ENCODE measurements at places on chromosomes 7 and 10.

- no peak for DNase-seq
Measured at GRCh38 chr7:4770886-4771285, 4.5 kb upstream of the AP5Z1 start.

GRCh38 chr7:68504716-68505115, 1093.6 kb upstream of the AUTS2 start:
- no peak for DNase-seq

- no peak for DNase-seq
Measured at GRCh38 chr10:107971973-107972372, 807.5 kb upstream of the SORCS1 start.

DNA sequence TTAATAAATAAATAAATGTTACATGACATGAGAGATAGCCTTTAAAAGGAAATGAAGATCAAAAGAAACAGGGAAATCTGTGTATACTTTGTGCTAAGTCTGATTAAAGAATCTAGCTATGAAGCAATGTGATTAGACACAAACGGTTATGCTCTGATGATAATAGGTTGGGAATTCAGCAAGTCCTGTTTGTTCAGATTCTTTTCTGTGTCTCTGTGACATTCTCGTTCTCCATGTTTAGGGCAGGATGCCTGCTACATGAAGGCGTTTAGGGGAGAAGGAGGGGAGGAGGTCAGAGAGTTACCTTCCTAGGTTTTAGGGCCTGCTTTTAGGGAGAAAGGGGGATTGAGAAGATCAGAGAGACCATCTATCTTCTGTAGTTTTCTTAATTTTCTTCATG, 555.3 kb downstream of the DNAJB9 start:
- DNase-seq: no peak

DNA sequence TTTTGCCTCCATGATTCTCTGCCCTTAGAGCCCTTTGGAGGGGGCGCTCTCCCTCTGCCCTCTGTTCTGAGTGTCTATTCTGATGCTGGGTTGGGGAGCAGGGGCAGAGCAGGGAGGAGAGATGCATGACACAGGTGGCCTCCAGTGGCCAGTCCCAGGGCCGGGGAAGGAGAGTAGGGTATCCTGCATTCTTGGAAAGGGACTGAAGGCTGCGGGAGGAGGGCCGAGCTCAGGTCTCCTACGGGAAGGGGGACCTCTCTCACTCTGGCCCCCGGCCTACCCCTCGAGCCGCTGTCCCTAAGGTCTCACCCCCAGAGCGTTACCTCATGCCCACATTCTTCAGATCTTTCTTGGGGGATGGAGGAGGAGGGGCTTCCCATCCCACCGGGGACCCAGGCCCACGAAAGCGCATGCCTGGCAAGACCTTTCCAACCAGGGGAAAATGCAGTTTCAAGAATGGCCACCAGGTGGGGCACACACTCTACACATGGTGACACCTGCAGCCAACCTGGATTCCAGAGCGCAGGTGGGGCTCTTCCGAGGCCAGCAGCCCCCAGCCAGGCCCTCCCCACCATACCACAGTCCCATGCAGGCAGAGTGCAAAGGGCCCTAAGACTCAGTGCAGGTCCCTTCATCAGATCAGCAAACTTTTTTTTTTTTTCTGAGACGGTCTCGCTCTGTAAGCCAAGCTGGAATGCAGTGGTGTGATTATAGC, 86.4 kb downstream of the MYL10 start:
- peak; percentile 53 for DNase-seq

GRCh38 chr10:71774916-71775702, 1.8 kb upstream of the VSIR start:
- no peak for DNase-seq

DNA sequence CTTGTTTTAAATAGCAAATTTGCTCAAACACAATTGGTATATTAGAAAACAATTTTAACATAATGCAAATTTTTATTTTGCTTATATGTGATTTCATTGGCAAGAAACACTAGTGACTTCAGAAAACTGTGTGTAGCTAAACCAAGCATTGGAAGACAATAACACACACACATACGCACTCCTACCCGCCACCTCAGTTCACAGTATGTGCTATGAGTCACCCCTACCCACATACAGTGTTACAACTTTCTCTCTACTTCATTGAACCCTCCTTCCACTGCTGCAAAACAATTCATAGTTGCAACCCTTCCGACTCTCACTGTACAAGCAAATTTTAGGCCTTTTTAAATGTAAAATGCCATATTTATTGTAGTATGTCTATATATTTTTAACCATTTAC, 119.9 kb upstream of the THSD7A start:
- DNase-seq: no peak

GRCh38 chr10:112653215-112653614, 206.2 kb downstream of the VTI1A start:
- DNase-seq: no peak

DNA sequence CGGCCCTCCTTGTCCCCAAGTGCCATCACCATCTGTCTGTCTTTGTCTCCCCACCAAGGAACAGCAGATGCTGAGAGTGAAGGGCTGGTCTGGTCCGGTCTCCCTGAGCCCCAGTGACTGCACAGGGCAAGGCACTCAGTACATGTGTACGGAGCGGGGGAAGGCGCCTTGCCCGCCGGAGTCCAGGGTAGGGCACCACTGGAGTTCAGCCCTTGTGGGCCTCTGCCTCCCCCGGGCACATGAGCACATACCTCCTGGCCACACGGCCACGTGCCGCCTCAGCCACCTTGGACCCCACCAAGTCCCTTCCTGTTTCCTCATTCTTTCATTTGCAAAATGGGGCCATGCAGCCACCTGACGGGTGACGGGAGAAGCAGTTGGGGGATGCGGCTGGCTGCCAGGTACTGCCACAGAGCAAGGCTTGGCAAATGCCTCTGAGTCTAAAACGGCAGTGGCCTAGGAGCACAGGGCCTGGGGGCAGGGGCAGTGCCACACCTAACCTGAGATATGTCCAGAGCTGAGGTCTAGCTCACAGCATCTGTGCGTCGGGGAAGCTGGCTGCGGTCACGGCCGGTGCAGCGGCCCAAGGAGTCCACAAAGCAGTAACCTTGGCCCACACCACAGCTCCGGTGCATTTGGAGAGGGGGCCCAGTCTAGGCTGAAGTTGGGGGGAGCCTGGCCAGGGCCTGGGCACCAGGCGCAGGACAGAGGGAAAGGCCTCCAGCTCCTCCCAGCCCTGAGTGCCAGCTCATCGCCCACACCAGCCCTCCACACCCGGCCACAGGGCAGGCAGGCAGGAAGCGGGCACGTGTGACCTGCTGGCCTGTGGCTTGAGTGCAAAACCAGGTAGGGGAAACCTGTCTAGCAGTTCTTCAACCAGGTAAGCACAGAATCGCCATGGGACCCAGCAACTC, 5.2 kb downstream of the ADAP1 start:
- DNase-seq: no peak

DNA sequence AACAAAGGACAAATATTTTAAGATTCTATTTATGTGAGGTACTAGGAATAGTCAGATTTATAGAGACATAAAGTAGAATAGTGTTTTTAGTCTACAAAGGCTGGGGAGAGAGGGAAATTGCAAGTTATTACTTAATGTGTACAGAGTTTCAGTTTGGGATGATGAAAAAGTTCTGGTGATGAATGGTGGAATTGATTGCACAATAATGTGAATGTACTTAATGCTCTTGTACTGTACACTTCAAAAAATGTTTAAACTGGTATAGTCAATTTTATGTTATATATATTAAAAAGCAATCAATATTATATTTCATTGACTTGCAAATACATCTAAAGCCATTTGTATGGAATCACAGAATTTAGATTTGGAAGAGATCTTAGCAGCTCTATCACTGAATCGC, 213.4 kb downstream of the PPP1R3A start:
- DNase-seq: no peak

Measured in COR-L47 (cell line).